EL (cell line): ENCODE measurements at places on chromosomes 5 and 9.

DNA sequence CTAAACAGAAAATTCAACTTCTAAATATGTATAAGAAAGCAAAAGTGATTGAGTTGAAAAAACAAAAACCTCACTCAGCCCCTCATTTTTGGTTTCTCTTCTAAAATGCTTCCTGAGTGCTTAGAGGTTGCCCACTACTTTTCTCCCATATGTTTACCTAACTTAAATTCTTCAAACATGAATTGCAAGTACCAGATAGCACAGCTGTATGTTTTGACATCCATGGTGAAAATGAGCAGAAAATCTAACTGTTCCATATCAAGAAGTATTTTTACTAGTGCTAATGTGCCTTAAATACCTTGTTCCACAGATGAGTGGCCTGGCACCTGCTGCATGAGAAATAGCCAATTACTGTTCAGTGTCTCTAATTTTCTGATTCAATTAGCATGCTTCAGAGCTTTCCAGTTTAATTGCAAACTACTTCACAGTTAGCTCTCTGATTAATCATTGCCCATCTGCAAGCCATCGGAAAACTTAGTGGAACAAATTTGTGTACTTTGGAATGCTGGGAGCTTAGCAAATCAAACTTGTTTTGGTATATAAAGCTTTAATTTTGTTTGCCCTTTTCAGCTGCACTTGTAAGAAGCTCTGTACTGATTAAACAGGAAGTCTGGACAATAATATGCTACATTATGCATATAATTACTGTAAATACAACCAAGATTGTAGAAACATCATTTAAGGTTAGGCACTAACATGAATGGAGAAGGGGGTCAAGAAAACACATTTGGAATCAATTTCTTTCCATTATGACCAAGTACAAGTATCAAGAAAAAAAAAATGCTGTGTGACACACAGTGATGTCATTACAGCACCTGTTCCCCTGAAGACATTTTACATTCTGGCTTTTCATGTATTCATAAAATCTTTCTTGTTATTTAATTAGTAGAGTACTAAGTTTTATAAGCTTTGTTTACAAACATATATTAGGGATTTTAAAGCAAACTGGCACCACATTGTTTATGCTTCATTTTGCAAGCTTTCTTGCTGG is 65.6 kb downstream of the POU5F2 start:
- DNase-seq = no peak

- peak; percentile 83 for DNase-seq
These were observed 18.0 kb upstream of the STARD4 start for GRCh38 chr5:111530298-111530740.

- DNase-seq = peak; percentile 13
These were observed 607.8 kb upstream of the PTGER4 start for GRCh38 chr5:40071870-40072269.

GRCh38 chr5:76617675-76618074 is 5.5 kb downstream of the F2RL2 start:
- DNase-seq = peak; percentile 96

DNA sequence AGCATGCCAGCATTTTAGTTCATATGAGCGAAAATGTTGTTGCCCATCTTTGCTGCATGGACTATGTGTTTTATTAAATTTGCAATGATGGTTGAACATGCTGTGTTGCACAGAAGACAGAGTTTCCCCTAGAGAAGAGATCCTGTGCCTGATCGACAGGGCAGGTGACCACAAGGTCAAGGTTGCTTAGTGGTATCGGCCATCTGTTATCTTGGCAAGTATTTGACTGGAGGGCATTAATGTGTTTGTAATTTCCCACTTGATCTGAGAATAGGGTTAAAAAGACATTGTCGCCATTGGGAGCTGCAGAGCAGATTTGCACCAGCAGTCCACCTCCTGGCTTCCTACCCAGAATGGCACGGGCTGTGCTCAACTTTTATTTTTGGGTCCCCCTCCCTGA is 1523.6 kb upstream of the WWC1 start:
- DNase-seq = no peak

- no peak for DNase-seq
These were observed 39.8 kb upstream of the SLC24A2 start for GRCh38 chr9:19828576-19829109.

DNA sequence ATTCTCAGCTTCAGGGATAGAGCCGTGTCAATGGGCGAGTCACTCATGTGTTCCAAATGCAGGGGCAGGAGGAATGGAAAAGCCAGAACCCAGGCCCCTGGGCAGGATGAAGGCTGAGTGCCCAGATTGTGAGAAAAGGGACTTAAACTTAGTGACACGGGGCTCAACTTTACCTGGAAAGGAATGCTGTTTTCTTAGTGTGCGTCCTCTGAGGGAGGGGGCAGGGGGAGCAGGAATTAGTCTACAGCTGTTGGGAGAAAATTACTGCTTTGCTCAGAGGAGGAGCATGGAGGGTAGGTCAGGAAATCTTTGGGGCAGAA is 14.6 kb downstream of the HK3 start:
- no peak for DNase-seq
